Stimulated activated naive CD8-positive, alpha-beta T cell treated with anti-CD3 and anti-CD28 coated beads, Interleukin-15, amount 100 ng/mL, for 72 hours (primary cell): ENCODE measurements at places on chromosomes 3 and 15.

DNA sequence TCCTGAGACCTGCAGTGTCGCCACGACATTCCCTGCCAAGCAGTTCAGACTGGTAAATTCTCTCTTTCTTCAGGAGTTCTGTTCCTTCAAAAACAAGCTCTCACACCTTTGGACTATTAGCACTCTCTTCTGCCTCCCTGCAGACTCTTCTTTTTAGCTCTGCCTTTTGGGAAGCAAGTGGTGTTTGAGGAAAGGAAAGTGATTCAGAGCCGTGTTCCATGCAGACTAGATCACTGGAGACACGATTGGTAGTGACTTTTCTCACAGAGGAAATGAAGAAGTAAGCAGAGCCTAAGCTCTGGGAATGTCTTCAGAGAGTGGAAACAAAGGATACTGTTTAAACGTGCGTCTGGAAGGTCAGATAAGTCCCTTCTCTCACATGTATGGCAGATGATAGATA lies 270.6 kb upstream of the TPRG1 start:
- DNase-seq = no peak

- no peak for DNase-seq
These were observed 28.8 kb downstream of the FHIT start for GRCh38 chr3:61222467-61222866.

DNA sequence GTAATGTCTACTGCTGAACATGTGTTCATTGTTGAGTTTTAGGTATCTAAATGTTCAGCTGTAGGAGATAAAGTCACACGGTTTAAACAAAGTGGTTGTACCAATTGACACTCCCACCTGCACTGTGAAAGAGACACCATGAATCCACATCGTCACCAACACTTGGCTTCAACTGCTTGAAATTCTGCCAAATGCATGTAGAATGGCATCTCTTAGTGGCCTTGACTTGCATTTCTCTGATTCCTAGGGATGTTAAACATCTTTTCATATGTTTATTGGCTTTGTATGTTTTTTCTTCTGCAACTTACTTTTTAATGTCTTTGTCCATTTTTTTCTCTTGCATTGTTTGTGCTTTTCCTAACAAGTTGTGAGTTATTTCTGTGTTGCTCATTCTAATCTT lies 43.4 kb downstream of the RPLP1 start:
- DNase-seq = no peak

DNA sequence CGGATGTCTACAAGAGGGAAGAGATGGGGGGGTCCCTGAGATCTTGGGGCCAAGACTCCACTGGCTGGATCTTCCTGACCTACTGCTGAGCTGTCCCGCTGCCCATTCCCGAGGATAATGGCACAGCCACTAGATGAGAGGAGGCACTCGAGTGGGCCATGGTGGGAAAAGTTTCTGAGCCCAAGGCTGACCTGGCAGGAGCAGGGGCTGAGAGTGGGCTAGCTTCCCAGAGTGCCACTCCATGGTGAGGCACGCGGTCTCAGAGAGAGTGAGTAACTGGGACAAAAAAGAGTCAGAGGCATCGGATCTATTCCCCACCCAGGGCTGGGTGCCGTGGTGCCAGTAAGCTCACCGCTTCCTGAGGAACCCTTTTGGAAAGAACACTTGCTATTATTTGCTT lies 10.9 kb downstream of the SLC51B start:
- no peak for DNase-seq

DNA sequence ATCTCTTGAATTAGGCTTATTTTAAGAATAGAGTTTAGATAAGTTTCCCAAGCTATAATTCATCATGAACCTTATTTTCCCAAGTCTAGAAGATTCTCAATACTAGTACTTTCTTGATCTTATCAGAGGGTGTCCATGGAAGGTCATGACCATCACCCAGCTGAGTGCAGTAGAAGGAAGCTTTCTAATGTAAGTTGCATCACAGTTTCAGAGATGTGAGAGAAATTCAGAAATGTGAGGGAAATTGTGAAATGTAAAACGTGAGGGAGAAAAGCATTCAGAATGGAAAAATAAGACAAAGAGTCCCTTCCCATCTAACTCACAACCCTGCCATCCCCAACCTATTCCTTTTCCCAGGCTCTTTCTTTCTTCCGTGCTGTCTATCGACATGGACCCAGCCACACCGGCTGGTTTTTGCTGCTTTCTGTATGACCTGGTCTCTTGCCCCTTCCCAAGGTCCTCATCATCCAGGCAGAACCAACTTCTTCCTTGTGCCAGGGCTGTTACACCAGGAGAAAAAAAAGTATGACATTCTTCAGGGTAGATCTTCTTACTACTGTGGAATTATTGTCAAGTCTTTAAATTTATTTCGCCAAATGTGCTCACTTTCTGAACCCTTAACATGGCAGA lies 6.7 kb downstream of the CAPN3 start:
- DNase-seq = no peak

DNA sequence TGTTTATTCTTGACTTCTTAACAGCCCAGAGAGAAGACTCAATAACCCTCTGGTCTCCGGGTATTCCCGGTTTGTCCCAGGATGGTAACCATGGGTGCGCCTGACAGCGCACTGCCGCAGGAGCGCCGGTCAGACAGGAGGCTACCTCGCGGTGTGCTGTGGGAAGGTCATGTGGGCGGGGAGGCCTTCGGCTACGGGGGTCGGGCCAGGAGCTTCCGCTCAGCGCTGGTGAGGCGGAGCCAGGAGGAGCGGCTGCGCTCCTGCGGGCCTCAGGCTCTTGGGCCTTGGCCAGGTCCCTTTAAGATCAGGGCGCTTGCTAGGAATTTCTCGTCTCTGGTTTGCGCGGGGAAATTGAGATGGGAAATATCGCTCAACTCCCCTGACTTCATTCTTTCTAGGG lies 182.3 kb upstream of the NDN start:
- DNase-seq = no peak

DNA sequence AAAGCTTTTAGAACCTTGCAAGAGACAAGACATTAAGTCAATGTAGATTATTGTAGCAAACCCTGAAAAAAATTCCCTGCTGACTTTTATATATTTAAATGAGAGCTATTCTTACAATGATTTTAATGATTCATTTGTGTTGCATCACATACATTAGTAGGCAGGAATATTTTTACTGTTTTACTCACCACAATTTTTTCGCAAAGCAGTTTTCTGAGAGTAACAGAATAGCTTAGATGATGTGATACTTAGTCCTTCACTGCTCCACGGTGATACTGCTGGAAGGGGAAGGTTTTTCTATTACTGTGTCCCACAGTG lies 43.9 kb upstream of the CLRN1 start:
- DNase-seq = no peak

DNA sequence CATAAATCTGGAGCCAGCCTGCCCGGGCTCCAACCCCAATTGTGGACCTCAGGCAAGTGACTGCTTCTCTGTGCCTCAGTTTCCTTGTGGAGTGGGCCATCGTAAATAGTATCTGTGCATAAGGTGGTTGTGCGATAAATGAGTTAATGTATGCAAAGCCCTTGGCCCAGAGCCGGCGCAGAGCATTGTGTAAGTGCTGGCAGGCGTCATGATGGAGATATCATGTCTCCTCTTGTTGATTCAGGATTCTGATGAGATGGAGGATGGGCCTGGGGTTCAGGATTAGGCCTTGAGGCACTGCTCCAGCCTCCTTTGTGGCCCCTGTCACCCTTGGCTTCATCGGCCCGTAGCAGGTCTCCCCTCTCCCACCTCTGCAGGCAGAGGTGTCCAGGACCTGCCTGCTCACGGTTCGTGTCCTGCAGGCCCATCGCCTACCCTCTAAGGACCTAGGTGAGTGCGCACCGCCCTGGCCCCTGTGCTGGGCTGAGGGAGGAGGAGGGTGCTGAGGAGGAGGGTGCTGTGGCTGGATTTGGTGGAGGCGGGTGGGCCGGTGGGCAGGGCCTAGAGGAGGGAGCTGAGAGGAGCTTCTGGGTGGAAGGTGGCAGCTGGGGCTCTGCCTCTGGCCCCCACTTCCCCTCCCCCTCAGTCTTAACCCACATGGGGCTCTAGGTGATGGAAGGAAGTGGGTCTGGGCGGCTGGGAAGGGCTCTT lies 1.3 kb downstream of the PLA2G4B start:
- no peak for DNase-seq

DNA sequence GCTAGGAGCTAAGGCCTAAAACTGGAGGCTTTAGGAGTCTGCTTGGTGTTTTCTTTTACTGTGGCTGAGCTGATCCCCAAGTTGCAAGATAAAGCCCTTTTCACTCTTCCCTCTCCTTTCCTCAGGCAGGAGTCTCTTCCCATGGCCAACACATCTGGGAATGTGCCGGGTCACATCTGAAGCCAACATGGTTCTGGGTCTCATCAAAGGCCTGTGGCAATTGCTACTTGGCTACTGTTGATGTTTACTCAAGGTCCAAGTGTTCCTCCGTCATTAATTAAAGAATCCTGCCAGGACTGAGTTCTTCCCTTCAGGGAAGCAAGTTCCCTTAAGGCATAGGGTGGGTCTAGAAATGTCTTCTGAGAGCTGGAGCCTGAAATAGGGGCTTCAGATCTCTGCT lies 230.2 kb downstream of the GBE1 start:
- DNase-seq = no peak

GRCh38 chr15:49235446-49236124 lies 65.5 kb downstream of the GALK2 start:
- DNase-seq = peak; percentile 47

- no peak for DNase-seq
These were observed 96.3 kb upstream of the ALDH1A3 start for GRCh38 chr15:100783291-100783690.

DNA sequence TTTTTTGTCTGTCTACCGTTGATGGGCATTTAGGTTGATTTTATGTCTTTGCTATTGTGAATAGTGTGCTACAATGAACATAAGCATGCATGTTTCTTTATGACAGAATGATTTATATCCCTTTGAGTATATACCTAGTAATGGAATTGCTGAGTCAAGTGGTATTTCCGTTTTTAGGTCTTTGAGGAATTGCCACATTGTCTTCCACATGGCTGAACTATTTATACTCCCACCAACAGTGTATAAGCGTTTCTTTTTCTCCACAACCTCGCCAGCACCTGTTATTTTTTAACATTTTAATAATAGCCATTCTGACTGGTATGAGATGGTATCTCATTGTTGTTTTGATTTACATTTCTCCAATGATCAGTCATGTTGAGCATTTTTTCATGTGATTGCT lies 89.6 kb upstream of the GALNT15 start:
- DNase-seq = no peak

- no peak for DNase-seq
These were observed 157.3 kb downstream of the ADAMTS9 start for GRCh38 chr3:64530434-64531049.

- DNase-seq = no peak
These were observed 1.1 kb downstream of the NCKIPSD start for GRCh38 chr3:48684480-48685143.

- DNase-seq = no peak
These were observed 24.9 kb upstream of the AADACL2 start for GRCh38 chr3:151708868-151709267.

DNA sequence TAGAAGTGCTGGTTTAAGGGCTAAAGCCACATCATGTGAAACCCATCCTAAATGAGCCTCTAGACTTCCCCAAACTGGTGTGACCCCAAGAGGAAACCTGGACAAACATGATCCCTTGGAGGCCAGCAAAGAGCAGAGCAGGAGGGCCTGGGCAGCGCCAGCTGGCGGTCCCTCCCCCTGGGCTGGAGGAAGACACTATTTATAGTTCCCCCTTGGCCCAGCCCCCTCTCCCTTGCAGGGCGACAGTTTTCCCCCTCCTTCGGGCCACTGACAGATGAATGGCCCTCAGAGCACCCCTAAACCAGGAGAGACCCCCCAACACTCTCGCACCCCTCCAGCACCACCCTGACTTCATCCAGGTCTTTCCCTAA lies 2.9 kb downstream of the UCN2 start:
- DNase-seq = no peak

DNA sequence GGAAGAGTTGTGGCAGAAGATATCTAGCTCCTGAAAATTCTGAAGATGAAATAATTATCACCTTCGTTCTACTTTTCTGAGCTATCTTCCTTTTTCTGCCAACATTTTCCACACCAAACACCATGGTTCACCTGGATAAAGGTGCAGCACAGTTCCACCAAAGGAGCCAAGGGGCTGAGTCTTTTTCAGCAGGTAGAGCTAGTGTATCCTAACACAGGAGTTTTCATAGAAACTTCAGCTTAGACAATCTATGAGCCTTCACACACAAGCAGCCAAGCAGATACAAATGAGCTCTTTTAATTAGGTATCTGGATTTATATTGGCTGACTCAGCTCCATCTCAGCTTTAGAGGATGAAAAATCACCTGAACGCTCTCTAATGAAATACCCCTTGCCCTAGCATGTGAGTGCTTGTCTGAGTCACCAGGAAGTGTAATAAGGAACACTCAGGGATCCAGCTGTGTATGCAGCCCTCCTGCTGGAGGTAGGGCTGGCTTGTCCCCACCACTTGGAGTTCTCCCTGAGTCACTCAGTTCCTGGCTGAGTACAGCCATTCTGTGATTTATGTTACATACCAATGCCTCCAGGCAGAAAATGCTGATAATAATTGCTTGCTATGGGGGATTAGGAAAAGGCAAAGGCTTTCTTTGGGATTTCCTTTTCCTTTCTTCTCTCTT lies 385.7 kb downstream of the LSAMP start:
- DNase-seq = no peak

DNA sequence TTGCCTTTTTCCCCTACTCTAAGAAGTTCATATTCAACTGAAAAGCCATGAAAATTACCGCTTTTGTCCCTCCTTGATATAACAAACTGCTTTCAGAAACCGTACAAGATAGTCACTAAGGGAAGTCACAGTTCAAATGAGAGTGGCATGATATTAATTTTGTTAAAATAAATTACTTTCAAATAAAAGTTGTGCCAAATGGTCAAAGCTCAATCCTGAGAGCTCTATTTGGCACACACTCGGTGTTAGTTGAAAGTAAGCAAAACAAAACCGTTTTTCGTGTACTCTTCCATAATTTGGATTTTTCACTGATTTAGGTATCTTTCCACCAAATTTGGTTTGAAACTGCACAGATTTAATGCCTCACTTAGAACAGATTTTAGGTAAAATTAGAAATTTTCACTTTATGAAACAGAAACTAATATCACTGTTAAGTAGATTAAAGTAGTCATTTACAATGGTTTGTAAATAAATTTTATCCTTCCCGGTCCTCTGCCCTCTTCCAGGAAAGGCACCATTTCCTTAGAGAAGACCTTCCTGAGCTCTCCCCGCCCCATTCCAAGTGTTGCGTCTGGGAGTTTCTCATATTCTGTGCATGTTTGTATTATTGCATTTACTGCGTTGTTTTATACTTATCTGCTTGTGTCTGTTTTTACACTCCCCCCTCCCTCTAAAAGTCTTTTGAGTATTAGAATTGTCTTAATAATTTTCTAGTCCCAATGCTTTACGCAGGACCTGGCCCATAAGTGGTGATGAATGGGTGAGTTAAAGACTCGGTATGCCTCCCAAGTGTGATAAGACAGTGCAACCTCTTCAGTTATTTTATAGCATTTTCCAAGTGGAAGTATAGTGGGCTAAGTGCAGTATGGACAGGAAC lies 853 bp downstream of the TCAIM start:
- no peak for DNase-seq

DNA sequence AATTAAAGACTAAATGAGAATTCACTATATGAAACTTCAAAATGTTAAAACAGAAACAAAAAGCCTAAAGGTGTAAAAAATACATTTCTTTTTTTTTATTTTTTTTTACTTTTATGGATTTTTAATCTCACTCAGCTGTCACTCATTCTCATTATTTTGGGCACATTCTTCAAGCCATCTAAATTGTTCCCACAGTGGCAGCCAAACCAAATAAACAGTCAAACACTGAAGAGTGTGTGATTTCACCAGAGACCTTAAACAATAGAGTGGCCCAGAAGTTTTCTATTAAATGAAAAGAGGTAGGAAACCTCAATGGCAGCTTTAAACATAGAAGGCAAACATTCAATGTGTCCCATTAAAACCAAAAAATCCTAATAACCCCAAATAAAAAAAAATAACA lies 616.1 kb downstream of the OTOL1 start:
- no peak for DNase-seq
